ENCODE measurements at places on chromosomes 1 and 21. TPM values are rescaled to one million over a fixed set of nuclear protein-coding genes. Genes with fewer than 3 reads are reported as not detected.

DNA sequence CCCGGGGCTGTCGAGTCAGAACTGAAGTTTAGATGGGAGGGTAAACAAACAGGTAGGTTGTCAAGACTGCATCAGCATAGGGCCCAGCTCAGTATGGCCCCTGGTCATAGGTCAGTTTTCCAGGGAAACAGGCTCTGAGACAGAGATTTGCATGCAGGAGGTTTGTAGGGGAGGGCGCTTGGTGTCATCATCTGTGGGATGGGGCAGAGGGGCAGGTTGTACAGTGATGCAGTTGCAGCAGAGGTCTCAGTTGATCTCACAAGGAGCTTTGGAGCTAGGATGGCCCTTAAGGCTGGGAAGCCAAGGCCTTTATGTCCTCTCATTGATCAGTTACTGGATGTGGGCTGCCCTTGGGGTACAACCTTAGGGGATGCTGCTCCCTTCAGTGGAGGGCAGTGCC is 38.5 kb upstream of the KCNA10 start:
- no peak for DNase-seq

Gene PTPN22
- total RNA-seq = 55.3 TPM

Gene VASH2
- total RNA-seq = 0.39 TPM

GRCh38 chr1:242243472-242243871 is 244.6 kb upstream of the MAP1LC3C start:
- no peak for DNase-seq

Gene PDE4DIP
- total RNA-seq = 26.5 TPM

DNA sequence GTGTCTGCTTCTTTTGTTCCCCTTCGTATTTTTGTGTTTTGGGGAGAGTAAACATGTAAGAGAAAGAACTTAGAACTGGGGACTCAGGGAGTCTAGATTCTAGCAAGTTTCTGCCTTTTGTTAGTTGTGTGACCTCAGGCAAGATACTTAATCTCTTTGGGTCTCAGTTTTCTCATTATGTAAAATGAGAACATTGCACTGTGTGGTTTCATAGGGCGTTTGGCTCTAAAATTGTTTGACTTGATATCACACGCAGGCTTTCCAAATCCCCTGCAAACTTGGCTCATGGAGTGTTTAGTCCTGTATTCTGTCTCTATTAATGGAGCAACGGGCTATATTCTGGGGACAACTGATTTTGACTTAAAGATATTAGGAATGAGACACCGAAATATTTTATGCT is 57.7 kb downstream of the NTNG1 start:
- DNase-seq = no peak

GRCh38 chr1:245195398-245195797 is 40.6 kb downstream of the KIF26B start:
- no peak for DNase-seq

Gene DMRTA2
- total RNA-seq = not detected

Gene LIPI
- not detected for total RNA-seq

DNA sequence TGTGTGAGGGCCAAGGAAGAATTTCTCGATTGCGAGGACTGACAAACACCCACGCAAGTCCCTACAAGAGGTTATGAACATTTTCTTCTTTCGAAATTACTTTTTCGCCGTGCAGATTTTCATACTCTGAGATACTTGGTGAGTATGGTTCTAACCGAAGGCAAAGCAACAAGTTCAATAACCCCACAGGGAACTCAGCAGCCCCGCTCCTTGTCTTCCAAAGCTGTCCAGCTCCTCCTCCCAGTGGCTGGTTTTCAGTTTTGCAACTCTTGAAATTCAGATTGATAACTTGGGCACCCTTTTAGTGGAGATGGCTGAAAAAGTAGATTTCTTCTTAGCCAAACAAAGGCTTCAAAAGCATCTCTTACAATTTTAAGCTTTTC is 154.4 kb downstream of the SETD4 start:
- no peak for DNase-seq

Gene AMPD1
- total RNA-seq = not detected

- DNase-seq = no peak
Observed at GRCh38 chr21:15999741-16000140, 270.0 kb downstream of the USP25 start.

- no peak for DNase-seq
Observed at GRCh38 chr21:33825419-33825818, 90.2 kb downstream of the ATP5PO start.

DNA sequence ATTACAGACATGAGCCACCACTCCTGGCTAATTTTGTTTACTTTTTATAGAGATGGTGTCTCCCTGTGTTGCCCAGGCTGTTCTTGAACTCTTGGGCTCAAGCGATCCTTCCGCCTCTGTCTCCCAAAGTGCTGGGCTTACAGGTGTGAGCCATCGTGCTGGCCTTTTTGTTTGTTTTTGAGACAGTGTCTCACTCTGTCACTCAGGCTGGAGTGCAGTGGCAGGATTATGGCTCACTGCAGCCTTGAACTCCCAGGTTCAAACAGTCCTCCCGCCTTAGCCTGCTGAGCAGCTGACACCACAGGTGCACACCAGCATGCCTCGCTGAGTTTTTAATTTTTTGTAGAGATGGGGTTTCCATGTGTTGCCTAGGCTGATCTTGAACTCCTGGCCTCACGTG is 49.1 kb downstream of the ADARB1 start:
- DNase-seq = no peak

Gene SYNC
- not detected for total RNA-seq

Gene MFAP2
- not detected for total RNA-seq

- no peak for DNase-seq
Observed at GRCh38 chr1:11842154-11843041, 5.2 kb downstream of the NPPA start.

- DNase-seq = no peak
Observed at GRCh38 chr1:227372726-227373130, 54.4 kb upstream of the CDC42BPA start.

DNA sequence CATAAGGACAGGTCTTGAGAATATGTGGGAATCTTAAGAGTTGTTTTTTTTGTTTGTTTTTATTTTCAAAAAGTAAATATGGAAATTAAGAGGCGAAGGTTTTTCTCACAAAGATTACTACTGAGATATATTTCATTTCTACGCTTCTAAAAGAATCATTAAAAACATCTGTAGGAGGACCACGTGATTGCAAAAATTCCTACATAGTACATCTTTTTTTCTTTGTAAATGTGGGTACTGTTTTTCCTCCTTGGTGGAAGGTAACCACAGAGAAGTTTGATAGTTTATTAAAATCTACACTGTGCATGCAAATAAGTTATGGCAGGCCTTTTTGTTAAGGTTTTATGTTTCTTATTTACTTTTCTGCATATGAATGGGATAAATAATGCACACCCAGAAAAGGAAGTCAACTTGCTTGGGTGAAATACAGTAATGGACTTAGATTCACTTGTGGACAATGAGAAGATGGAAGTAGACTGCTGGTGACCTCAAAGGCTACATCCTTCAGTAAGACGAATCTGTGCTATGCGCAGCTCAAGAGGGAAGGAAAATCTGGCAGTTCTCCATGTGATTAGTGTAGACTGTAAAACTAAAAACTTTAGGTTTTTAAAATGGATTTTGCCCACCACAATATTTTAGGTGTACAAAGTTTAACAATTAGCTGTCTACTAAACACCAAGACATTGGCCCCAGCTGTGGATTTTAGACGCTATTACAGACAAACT is 2.0 kb downstream of the AK5 start:
- no peak for DNase-seq

DNA sequence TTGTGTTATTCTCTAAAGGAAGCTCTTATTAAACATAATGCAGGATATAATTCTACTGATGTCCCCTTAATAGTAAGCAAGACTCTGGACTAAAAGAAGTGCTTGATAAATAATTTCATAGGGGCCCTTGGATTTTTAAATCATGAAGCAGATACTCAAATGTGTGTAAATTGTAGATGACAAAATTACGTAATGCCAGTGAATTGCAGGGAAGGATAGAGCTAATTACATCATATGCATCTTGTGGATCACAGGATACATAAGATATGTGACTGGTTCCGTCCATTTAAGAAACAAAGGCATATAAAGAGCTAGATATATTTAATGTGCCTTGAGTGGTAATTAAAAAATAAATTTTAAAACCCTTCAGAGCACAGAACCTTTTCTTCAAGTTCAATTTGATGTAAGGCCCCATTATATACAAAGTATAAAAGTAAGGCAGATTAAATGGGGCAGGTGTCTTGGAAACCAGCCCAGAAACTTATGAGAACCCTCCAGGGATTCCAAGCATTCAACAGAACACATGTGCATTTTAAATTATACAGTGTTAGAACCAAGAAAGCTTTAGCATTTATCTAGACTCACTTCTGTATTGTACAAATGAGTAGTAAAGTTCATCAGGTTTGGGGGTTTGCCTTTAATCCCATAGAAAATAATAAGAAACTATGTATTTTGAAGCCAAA is 190.4 kb downstream of the NCAM2 start:
- DNase-seq = no peak

Gene MPL
- total RNA-seq = not detected

DNA sequence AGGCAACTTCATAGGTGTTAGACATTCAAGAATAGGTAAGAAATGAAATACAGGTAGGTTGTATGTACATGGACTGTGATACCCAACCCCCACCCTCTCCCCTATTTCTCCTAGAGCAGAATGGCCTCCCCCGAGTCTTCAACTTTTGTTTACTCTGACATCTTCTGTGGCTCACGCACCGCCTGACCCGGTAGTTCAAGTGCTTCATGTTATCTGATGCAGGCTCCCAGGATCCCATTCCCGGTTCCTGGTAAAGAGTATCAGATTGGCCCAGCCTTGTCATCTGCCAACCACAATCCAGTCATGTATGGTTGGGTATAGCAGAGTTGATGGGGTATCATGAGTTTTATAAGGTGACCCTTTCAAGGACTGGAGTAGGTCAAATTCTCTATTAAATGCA is 9.1 kb downstream of the GNAI3 start:
- no peak for DNase-seq

- DNase-seq = no peak
Observed at GRCh38 chr1:174726167-174726879, 273.4 kb upstream of the CACYBP start.

GRCh38 chr1:147919896-147920295 is 8.3 kb upstream of the GPR89B start:
- no peak for DNase-seq

- no peak for DNase-seq
Observed at GRCh38 chr21:39807738-39808137, 59.5 kb upstream of the PCP4 start.

Gene GPR25
- total RNA-seq = not detected

Gene FOXD3
- total RNA-seq = not detected

Gene PRKAA2
- total RNA-seq = not detected

Gene ATAD3A
- total RNA-seq = 39.7 TPM

Gene SPOCD1
- 0.46 TPM for total RNA-seq

GRCh38 chr1:99829269-99829668 is 20.9 kb upstream of the AGL start:
- no peak for DNase-seq

- no peak for DNase-seq
Observed at GRCh38 chr1:203663821-203664220, 37.2 kb downstream of the ATP2B4 start.

Gene GSTM5
- 0.89 TPM for total RNA-seq

DNA sequence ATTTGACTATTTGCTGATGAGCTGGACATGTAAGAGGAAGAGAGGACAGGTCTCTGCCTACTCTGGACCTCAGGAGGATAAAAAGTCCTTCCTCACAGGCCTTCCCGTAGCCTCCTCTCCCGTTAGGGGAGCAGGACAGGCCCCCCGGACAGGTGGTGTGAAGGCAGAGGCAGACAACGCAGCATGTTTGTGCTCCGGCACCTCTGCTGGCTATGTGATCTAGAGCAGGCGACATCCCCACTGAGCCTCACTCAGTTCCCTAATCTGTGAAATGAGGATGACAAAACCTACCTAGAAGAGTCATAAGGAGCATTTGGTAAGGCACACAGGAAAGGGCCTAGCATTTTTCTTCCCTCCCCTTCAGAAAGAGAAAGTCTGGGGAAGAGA is 34.8 kb downstream of the KIAA1614 start:
- no peak for DNase-seq

DNA sequence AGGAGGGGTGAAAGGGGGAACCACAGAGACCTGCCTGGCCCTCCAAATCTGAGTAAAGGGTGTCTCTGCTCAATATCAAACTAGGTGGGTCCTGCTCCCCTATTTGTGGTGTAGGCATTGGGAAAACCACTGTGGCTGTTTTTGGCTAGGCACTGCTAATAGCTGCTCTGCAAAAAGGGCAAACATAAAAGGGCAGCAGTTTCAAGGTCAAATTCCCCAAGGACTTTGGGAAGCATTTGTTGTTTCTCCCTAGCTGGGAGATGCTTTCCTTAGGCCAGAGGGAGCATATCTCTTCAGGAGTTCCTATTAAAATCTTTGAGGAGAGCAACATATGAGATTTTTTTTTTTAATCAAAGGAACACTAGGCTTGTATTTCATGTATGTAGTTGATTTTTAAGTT is 2.4 kb downstream of the C1orf162 start:
- DNase-seq = no peak

Gene IL19
- total RNA-seq = not detected

Gene BTBD19
- total RNA-seq = 16.7 TPM

All from activated naive CD4-positive, alpha-beta T cell treated with anti-CD3 and anti-CD28 coated beads, Interleukin-2, amount 50 U/mL, for 72 hours (primary cell).